Substantia nigra (tissue), 51 donors: ENCODE measurements at places on chromosomes 11 and 22.

- no peak for DNase-seq
Observed at GRCh38 chr22:35037089-35037488, 28.9 kb upstream of the ISX start.

- DNase-seq, result no peak
Observed at GRCh38 chr22:11627436-11627797, 3900.6 kb upstream of the OR11H1 start.

DNA sequence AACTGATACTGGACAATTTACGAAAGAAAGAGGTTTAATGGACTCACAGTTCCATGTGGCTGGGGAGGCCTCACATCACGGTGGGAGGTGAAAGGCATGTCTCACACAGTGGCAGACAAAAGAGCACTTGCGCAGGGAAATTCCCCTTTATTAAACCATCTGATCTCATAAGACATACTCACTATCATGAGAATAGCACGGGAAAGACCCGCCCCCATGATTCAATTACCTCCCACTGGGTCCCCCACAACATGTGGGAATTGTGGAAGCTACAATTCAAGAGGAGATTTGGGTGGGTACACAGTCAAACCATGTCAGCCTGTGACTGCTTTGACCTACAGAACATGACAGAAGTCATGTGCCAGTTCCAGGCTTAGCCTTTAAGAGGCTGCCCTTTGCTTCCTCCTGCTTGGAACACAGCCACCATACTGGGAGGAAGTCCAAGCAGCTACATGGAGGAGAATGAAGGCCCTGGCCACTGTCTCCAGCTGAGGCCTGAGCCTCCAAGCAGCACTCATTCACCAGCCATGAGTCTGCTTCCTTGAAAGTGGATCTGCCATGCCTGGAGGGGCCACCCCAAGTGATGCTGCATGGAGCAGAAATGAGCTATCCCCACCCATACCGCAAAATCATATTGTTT, 10.9 kb upstream of the GAL start:
- DNase-seq, result no peak

- no peak for DNase-seq
Observed at GRCh38 chr11:8459711-8460399, 134.2 kb downstream of the STK33 start.

- no peak for DNase-seq
Observed at GRCh38 chr11:130086669-130087068, 17.0 kb downstream of the APLP2 start.

- no peak for DNase-seq
Observed at GRCh38 chr11:83007909-83008580, 63.7 kb downstream of the RAB30 start.

GRCh38 chr11:130168105-130168504, 8.5 kb downstream of the ST14 start:
- no peak for DNase-seq

DNA sequence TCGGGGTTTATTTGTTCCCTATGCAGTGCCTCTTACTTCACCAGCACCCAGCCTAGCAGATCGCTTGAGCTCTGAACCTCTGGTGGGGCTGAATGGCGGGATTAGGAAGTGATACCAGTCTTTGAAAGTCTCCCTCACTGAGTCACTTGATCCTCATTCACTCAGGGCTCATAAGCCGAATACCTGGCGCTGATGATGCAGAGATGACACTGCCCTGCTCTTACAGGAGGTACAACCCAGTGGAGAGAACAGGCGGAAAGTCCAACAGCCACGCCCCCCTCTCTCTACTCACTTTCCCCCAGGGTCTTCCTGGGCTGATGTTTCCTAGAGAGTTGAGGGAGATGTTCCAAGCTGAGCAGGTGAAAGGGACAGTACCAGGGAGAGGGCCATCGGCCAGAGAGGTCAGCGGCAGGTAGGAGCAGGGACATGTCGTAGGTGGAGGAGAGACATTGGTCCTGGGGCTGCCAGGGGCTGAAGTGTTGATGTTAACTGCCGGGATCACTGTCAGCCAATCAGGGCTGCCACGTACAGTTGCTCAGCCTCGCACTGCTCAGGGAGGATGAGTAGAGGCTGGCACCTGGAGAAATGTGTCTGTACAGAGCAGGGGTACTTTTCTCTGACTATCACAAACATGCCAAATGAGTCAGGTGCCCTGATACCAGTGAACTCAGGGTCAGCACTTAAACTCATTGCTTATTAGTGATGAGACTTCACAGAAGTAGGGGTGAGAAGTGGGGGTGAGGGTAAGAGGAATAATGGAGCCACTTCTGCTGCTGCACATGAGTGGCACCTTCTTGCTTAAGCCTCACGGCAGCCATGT, 9.9 kb upstream of the APOBEC3A start:
- no peak for DNase-seq

DNA sequence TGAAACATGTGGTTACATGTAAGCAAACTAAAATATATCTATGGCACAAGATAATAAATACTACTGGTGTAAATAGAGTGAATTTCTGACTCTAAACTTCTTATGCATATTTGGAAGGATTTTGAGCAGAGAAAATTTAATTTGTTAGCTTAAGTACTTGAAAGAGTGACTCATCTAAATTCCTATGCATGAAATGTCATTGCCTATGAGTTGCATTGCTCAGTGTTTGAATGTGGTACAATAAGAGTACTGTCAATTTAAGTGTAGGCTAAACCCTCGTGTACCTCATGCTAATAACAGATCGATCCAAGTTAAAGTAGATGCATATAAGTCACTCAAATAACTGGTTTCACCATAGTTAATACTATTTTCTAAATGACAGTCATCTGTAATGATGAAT, 5.3 kb upstream of the CARD18 start:
- no peak for DNase-seq

DNA sequence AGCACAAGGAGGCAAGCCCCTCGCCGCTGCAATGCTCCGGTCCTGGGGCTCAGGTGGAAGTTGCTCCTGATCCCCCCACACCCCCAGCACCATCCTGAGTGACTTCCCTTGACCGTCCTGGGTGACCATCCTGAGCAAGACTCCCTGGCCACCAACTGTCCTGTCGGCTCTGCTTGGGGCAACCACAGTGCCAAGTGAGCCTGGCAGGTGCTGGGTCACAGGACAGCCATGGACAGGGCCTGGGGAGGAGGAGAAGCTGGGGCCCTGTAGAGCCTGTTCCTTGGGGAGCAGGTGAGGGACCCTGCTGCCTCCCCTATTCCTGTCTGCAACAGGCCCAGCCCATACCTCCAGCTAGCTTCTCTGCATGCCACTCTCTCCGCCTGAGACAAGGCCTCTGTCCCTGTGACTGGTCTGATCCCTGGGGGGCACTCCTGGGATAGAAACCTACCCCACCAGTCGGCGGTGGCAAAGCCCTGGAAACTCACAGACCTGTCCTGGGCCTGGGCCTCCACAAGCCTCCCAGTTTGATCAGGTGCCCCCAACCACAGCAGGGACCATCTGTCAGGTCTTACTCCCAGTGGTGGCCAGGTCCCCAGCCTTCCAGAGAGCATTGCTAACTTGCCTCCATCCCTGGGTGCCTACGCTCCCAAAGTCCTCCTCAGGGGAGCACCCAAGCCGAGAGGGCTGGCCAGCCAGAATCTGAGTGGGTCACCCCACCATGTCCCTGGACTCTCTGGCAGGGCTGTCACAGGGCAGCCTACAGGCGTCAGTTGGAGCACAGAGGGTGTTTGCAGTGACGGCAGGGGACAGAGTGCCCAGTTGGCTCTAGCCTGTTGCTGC, 68.7 kb upstream of the WNT7B start:
- DNase-seq, result no peak

DNA sequence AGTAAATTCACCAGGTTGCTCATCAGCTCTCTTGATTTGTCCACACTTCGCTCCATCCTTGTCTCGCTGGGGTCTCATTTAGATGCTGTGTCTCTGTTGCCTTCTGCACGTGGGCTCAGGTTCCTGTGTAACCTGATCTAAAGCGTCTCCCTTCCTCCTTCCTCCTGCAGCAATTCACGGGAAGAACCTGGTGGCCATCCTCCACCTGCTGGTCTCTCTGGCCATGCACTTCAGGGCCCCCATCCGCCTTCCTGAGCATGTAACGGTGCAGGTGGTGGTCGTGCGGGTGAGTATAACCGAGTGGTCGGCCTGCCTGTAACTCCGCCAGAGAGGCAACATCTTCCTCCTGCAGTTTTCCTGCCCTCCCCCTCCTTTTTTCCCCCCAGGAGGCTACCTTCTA, 48.0 kb upstream of the PARVG start:
- DNase-seq, result no peak

DNA sequence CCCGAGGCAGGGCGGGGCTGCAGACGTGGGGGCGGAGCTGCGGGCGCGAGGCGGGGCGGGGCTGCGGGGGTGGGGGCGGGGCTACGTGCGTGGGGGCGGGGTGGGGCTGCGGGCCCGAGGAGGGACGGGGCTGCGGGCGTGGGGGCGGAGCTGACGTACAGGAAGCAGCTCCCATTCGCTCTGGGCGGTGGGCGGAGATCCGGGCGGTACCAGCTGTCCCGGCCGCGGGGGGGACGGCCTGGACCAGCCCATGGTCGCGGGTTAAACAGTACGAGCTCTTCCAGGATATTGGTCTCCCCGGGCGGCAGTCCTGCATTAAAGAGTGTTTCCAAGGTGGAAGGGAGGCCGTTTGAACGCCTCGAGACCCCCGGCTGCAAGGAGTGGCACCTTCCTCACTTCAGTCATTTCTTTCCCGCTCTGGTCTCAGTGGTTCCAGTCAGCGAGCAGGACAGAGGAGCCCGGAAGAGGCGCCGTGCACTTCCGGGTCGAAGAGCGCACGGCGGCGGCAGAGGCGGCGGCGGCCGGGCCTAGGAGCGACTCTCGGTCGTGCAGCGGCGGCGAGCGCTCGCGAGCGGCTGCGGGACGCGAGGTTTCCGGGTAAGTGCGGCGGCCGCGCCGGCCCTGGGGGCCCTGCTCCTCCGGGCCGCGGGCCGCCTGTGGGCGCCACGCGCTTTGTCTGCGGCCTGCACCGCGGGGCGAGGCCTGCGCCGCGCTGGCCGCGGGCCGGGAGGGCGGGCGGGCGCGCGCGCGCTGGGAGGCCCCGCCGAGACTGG, at the start of gene PHRF1:
Gene PHRF1, plus strand, starts transcription at position 475 of the 773 bp plus-strand sequence. CDS start 5,043 bp downstream, outside the sequence.
- peak; percentile 87 for DNase-seq

- no peak for DNase-seq
Observed at GRCh38 chr22:47990481-47990880, 1228.0 kb downstream of the TBC1D22A start.

DNA sequence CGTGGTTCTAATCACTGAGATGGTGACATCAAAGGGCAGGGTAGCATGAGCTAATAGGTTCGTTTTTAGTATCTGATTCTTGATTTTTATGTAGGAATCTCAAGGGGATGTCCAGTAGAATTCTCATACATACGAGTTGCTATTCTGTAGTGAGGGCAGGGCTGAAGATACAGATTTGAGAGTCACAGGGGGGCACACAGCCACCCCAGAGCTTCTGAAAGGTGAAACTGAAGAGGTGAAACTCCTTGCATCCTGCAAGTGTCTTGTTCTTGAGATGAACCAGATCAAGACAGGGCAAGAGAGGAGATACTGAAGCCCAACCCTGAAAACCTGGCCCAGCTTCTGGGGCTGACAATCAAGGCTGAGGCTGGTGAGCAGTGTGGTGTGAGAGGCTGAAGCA, 35.6 kb upstream of the TMEM123 start:
- no peak for DNase-seq

DNA sequence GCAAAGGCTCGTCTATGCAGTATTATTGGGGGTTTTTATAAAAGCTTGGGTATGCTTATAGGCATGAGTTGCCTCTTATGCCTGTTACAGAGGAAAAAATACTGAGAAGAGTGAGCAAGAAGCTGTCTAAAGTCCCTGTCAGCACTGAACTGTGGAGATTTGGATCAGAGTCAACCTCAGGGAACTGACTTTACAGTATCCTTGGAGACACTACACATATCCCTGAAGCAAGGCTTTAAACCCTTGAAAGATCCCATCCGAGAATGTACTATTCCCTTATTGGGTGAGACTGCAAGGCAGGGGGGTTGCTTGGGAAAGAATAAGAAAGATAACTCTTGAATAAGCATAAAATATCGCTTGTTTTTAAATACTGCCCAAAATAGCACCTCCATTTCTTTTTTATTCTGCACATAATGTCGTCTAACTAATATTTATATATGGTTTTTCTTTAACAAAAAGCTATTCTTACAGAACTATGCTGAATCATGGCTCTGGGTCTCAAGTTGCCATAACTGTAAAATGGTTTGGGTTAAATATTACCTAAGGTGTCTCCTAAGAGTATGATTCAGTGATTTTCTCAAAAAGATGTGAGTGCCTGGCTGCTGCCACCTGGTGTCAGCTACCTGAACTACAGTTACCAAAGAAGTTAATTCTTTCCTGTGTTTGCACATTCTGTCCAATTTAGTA, 1062.8 kb downstream of the DLG2 start:
- no peak for DNase-seq

DNA sequence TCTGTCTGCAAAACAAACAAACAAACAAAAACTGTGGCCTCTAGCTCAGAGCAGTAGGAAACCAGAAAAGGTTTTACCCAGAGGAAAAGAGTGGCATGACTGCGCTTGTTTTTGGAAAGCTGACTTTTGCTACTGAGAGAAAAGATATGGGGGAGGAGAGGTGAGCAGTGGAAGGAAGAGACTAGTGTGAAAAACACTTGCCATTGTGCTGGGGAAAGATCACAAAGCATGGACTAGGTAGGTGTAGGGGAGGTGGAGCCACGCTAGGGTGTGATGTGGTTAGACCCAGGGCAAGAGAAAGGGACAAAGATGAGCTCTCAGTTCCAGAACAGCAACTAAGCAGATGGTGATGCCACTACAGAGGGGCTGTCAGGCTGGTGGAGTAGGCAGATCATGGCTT, 319.2 kb downstream of the LARGE1 start:
- no peak for DNase-seq

- no peak for DNase-seq
Observed at GRCh38 chr22:31583861-31584485, 78.0 kb downstream of the PISD start.

DNA sequence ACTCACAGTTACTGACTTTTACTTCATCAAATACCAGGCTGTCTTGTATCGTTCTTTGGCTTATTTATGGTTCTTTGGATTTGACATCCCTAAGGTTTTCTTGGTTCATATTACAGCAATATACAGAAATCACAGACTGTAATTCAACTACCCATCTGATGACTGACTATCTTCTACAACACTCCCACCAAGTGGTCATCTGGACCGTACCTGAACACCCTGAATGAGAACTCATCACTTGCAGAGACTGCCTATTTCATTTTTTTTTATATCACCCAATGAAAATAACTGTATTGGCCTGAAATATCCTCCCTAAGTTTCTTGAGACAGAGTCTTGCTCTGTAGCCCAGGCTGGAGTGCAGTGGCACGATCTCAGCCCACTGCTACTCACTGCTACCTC, 9.5 kb upstream of the UPB1 start:
- DNase-seq, result no peak

- no peak for DNase-seq
Observed at GRCh38 chr22:45008751-45009605, 827 bp downstream of the PHF21B start.

- no peak for DNase-seq
Observed at GRCh38 chr22:45429981-45430775, 16.7 kb downstream of the RIBC2 start.

DNA sequence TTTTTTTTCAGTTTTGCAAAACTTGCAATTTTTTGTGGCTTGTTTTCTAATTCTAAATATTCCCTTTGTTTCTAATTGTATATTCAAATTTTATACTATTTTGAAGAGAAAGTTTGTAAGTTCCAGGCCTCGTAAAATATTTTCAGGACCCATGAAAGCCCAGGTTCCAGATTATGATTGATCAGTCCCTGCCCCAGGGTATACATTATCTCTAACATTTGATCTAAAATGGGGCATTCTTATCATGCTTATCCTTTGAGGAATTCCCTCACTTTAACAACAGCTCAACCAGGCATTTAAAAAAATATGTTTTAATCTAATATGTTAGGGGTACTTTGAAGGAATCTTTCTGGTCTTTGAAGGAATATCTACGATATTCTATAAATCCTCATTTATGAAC, 26.4 kb downstream of the CYB5R2 start:
- DNase-seq, result no peak
